ENCODE measurements at places on chromosomes 6 and 20.

- no peak for DNase-seq
These were observed 358.5 kb downstream of the ZFAND3 start for GRCh38 chr6:38177882-38178583.

GRCh38 chr6:112626468-112627082 lies 279.4 kb downstream of the RFPL4B start:
- no peak for DNase-seq

GRCh38 chr20:59017493-59018231 lies 1.6 kb upstream of the TUBB1 start:
- DNase-seq: no peak

GRCh38 chr6:151731313-151731712 lies 76.2 kb upstream of the ESR1 start:
- DNase-seq: no peak

GRCh38 chr20:39961637-39962244 lies 727.3 kb downstream of the MAFB start:
- peak; percentile 20 for DNase-seq

GRCh38 chr20:37542281-37542680 lies 14.6 kb upstream of the BLCAP start:
- DNase-seq: no peak

DNA sequence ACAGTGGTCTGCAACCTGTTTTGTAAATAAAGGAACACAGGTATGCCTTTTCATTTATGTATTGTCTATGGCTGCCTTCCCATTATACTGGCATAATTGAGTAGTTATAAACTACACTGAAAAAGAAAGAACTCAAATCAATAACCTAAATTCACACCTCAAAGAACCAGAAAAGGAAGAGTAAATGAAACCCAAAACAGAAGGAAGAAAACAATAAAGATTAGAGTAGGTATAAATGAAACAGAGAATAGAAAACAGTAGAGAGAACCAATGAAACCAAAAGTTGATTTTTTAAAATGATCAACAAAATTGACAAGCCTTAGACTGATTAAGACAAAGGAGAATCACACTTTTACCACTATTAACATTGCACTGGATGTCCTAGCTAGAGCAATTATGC lies 34.7 kb downstream of the FAM184A start:
- DNase-seq: no peak

DNA sequence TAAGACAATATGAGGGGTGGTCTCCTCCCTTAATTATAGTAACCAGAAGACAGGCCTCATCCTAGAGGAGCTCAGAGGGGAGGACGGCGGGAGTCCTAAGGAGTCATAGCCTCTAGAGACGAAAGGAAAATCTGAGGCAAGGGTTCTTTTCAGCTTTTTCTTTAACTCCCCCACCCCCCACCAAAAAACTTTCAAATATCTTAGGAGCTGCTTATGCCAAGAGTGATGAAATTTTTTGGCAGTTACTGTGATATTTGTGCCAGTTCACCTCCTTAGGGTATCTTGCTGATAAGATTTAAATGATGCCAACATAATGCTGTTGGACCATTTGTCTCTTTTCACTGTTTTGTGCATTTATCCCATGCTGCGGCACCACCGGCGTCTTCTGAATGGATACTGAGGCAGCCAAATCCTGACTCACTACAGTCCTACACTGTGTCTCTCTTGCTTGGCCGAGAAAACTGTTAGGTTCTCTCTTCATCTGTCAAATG lies 44.5 kb upstream of the DSE start:
- no peak for DNase-seq

- DNase-seq: no peak
These were observed 146.2 kb upstream of the MLN start for GRCh38 chr6:33949877-33950435.

DNA sequence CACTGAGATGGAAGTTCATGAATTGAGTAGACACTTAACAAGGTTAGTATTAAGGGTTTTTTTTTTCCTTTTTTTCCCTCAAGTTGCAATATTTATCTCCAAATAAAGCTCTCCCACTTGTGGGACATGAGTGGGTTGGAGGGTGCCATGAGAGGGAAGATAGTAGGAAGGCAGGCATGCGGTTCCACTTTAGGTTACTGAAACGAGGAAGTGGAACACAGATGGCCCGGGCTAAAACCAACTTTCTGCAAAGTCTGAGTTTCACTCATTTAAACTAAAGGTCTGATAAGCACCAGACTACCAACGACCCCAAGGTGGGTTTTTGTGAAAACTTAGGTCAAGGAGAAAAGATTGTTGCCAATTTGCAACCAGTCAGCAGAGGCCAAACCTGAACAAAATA lies 42.2 kb downstream of the TBC1D7 start:
- DNase-seq: no peak

GRCh38 chr6:35208419-35208818 lies 5.3 kb upstream of the SCUBE3 start:
- DNase-seq: no peak

DNA sequence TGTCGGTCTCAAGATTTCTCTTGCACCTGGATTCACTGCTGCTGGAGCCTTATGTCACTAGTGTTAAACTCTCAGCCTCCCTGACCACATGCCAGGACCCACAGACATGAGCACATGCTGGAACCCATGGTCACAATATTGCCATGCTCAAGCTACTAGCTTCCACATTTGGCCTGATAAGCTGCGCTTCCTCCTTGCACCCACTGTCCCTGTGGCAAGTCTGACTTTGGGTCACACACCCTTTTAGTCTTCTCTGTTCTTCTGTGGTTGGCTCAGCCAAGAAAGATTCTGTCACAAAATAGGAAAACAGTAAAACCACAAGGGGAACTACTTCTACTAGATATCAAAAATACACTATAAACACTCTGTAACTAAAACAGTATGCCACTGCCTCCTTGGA lies 68.9 kb upstream of the HDAC2 start:
- DNase-seq: no peak

DNA sequence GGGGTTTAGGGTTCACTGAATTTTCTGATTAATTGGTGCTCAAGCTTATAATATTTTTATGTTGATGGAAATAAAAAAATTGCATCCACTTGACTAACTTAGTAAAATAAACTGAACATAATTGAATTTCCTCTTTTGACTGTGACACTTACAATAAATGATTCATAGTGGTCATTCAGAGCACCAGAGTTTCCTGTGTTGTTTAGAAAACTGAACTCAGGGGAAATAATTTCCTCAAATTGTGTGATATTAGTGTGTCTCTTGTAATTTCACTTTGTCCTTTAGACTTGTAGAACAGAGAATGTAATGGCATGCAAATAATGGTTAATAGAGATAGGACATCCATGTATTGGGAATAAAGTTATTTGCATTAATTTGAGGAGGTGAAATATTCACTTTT lies 319.7 kb upstream of the MAN1A1 start:
- no peak for DNase-seq

- DNase-seq: no peak
These were observed 75.2 kb downstream of the BACH2 start for GRCh38 chr6:90221403-90221802.

DNA sequence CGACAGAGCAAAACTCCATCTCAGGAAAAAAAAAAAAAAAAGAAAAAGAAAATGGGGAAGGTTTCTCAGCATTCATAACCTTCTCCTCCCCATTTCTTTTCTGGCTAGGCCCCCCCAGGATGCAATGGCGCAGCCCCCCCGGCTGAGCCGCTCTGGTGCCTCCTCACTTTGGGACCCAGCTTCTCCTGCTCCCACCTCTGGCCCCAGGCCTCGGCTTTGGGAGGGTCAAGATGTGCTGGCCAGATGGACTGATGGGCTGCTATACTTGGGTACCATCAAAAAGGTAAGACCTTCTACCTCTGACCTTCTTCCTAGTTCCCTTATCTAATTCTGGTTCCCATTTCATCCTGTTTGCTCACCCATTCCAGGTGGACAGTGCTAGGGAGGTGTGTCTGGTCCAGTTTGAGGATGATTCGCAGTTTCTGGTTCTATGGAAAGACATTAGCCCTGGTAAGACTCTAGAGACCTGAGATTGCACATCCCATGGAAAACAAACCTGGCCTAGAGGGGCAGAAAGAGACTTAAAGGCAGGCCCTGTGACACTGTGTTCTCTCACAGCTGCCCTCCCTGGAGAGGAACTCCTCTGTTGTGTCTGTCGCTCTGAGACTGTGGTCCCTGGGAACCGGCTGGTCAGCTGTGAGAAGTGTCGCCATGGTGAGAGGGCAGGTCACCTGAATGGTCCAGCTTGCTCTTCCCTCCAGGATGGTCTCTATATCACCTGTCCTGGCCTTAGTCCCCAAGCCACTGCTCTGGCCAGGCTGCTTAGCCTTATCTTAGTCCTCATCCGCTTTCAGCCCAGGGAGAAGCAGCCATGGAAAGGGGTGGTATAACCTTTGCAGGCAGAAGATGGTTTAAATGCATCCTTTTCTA lies 1.6 kb downstream of the PHF1 start:
- DNase-seq: no peak

GRCh38 chr6:136069119-136069518 lies 181.0 kb downstream of the MTFR2 start:
- DNase-seq: no peak

GRCh38 chr6:147384737-147385710 lies 123.5 kb upstream of the SAMD5 start:
- no peak for DNase-seq

DNA sequence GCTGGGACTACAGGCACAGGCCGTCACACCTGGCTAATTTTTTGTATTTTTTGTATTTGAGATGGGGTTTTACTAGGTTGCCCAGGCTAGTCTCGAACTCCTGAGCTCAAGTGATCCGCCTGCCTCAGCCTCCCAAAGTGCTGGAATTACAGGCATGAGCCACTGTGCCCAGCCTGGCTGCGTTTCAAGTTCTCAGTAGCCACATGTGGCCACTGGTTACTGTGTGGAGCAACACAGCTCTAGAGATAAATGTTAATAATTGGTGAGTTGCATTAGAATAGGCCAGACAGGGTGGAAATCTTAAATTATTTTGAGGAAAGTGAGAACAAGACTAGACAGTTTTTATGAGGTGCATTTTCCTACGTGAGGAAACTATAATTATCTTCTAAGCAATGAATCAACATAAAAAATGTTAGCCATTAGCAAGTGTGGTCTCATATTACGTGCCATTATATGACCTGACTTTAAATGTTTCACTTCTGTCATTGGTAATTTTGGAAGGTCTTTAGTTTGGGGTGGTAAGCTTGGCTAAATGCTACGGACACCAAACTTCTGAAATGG lies 129.6 kb downstream of the PLEKHG1 start:
- no peak for DNase-seq

- DNase-seq: no peak
These were observed 153.3 kb downstream of the QRSL1 start for GRCh38 chr6:106782536-106783285.

DNA sequence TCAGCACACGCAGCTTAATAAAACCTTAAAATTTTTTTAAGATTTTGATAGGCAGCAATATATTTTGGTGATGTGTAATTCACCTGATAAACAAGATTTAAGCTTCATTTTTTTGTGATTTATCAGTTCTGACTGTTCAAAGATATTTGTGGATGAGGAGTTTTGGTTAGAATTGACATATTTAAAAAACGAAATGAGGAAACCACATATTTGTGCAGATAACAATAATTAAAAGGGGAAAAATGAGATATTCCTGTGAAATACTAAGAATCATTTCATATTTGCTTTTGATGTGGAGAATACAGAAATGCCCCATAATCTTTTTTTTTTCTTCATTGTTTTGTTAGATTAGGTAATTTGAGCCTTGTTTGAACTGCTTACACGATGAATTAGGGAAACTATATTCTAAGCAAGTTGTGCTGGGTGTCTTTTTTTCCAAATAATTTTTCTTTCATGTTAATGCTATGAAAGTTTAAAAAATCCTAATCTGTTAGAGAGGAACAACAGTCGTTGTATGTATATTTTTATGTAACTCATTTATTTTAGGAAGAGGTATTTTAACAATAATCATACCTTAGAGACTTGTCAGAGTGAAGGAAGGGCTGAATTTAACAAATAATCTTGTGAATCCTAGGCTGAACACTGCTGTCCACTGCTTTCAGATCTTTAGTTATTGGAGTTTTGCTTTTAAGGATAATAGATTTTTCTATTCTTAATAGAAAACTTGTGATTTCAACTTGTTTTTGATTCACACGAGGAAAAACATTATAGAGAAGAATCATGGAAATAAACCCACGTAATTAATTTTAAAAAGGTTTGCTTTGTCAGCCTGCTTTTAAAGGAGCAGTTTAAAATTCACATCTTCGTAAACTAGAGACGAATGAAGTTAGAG lies 4.0 kb downstream of the ARID1B start:
- DNase-seq: no peak

GRCh38 chr20:37899105-37900045 lies 3.6 kb upstream of the VSTM2L start:
- no peak for DNase-seq

DNA sequence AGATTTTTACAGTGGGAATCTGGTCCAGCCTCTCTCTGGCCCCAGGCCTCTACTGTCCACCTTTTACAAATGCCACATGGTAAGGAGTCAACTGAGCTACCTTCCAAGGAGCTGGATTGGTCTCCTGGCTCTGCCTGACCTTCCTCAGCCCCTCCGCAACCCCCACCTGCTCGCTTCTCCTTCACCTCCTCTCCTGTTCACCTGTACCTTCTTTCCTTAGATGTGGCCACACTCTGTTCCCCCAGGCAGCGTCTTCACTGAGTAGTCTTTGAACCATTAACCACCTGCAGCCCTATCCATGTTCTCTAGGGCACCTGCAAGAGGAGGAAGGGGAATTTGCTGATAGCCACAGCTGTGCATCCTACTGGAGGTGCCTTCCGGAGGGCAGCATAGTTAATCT lies 55.3 kb upstream of the DDR1 start:
- DNase-seq: no peak

DNA sequence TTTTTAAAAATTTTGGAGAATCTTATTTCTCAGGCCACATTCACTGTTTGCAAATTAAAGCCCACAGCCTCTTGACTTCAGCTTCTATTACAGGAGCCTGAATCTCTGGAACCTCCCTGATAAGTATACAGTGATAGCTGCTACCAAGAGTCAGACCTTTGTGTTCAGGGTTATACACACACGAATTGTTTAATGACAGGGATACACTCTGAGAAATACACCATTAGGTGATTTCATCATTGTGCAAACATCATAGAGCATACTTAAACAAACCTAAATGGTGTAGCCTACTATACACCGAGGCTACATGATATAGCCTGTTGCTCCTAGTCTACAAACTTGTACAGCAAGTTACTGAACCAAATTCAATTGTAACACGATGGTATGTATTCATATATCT lies 473.9 kb downstream of the PKHD1 start:
- no peak for DNase-seq

GRCh38 chr6:104653781-104654180 lies 205.9 kb downstream of the HACE1 start:
- DNase-seq: no peak
